Ovary (tissue), 10 donors: ENCODE measurements at places on chromosomes 11 and 22. TPM values are rescaled to one million over a fixed set of nuclear protein-coding genes. Genes with fewer than 3 reads are reported as not detected.
A peak's percentile ranks its signal among the peaks of the same experiment; 100 is the strongest.

GRCh38 chr11:13169709-13170108 lies 107.9 kb upstream of the BMAL1 start:
- no peak for DNase-seq

GRCh38 chr22:46300491-46300890 lies 3.8 kb downstream of the GTSE1 start:
- no peak for DNase-seq

- DNase-seq: peak; percentile 8
Observed at GRCh38 chr11:2691991-2692875, 7.6 kb downstream of the KCNQ1OT1 start.

GRCh38 chr22:50444663-50445062 lies 30.2 kb downstream of the SBF1 start:
- DNase-seq: peak; percentile 70

DNA sequence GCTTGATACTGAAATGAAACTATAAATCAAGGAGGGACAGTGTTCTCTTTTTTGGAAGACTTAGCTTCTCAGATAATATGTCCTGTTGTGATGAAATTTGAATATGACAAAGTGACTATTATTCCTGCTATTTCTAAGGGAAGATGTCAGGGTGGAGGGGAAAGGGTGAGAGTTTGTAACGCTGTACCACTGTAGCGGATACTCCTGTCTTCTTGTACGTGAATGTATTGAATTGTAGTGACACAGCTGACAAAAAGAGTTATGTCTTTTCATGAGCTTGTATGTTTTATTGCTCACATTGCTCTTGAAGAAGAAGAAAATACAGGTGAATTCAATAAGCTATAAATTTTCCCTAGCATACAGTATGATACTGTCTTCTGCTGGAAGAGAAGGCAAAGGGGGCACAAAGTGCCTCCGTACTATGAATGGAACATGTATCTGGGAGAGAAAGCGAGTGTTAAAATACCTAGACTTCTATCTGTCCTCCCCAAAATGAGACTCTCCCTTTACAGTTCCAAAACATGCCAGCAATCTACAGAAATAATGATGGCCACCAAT lies 538.5 kb upstream of the LRRC4C start:
- DNase-seq: no peak

- no peak for DNase-seq
Observed at GRCh38 chr22:21079493-21079892, 33.7 kb downstream of the LRRC74B start.

GRCh38 chr11:2217211-2218030 lies 45.8 kb upstream of the TH start:
- no peak for DNase-seq

GRCh38 chr11:12743834-12744449 lies 69.7 kb downstream of the TEAD1 start:
- DNase-seq: no peak

DNA sequence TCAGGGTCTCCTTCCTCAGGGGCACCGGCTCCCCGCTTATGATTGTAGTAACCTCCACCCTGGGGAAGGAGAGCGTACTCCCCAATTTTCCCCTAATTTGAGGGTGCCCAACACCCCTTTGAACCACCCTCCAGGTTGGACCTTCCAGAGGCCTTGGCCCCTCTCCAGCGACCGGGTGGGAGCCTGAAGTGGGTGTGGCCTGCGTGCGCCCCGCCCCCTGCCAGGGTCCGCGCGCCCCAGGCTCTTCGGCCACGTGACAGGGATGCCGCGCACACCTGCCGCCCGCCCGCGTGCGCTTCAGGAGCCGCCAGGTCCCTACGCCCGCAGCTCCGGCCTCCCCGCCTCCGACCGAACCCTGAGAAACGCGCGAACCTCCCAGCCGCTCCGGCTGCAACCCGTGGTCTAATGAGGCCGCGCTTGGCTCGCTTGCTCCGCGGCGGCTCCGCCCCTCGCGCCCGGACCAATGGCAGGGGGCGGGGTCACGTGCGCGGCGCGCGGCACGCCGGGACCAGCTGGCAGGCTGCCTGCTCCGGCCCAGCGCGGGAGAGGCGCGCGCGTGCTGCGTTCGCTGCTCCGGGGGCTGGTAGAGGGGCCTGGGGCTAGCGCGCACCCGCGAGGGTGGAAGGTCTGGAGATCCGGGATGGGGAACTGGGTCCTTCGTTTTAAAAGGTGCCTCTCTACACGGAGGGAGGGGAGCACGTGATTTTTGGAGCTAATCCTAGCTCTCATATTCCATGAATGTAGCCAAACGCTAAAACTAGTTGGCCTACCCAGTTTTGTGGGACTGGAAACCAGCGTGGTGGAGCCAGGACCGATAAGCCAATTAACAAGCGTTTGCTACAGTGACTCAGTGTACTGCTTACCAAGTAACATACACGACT lies at the start of gene FOXRED2:
TSS of gene FOXRED2 (minus strand) at position 404 of the 881 bp plus-strand sequence. CDS start 618 bp downstream, outside the sequence.
- peak; percentile 90 for DNase-seq

GRCh38 chr22:24965822-24966626 lies 13.5 kb downstream of the KIAA1671 start:
- DNase-seq: peak; percentile 75

- no peak for DNase-seq
Observed at GRCh38 chr11:45974806-45975205, 52.4 kb downstream of the LARGE2 start.

The MOGAT2 gene
- 1.1 TPM for total RNA-seq

The ROBO3 gene
- 36.9 TPM for total RNA-seq

The BTG4 gene
- not detected for total RNA-seq

The OOSP3 gene
- total RNA-seq: not detected

The OR8D1 gene
- total RNA-seq: not detected

The MEI1 gene
- total RNA-seq: 1.9 TPM

The KRTAP5-10 gene
- total RNA-seq: not detected

The GLYATL1 gene
- 1.5 TPM for total RNA-seq
